Fibroblast of skin of right quadriceps (primary cell): ENCODE measurements at places on chromosomes 3 and 15.

- DNase-seq = no peak
These were observed 34.1 kb downstream of the LRIG1 start for GRCh38 chr3:66466606-66467270.

GRCh38 chr3:42544492-42545283 is 37.1 kb downstream of the SEC22C start:
- no peak for DNase-seq

GRCh38 chr3:17678116-17678741 is 64.2 kb downstream of the TBC1D5 start:
- DNase-seq = peak; percentile 63

DNA sequence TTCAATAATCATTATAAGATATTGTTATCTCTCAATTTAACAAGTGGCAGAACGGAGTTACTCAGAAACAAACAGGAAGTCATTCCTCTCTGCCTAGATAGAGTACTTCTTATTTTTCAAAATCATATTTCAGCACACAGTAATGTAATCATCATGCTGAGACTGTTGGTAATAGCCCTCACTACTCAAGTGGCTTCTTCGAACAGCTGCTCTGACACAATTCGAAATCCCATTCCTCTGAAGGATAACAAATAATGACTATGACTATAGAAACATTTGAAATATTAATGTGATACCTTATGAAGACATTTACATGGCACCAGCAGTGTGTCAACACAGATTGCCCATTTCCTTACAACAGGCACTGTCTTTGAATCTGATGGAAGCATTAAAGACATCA is 1249.8 kb downstream of the NSUN3 start:
- no peak for DNase-seq

DNA sequence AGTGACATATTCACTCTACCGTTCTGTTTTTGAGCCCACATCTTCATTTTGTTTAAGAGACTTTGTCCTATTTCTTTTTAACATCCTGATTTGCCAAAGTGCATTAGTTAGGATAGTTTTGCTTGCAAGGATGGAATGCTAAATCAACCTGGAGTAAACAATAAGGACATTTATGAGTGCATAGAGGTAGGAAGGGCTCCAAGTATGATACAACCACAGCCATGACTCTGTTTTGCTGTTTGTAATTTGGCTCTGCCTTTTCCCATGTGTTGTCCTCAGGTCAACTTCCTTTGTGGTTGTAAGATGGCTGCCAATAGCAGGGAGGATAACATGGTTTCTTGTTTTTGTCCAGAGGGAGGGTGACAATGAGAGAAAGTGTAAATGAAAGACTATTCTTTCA is 66.4 kb upstream of the GOLIM4 start:
- DNase-seq = no peak

DNA sequence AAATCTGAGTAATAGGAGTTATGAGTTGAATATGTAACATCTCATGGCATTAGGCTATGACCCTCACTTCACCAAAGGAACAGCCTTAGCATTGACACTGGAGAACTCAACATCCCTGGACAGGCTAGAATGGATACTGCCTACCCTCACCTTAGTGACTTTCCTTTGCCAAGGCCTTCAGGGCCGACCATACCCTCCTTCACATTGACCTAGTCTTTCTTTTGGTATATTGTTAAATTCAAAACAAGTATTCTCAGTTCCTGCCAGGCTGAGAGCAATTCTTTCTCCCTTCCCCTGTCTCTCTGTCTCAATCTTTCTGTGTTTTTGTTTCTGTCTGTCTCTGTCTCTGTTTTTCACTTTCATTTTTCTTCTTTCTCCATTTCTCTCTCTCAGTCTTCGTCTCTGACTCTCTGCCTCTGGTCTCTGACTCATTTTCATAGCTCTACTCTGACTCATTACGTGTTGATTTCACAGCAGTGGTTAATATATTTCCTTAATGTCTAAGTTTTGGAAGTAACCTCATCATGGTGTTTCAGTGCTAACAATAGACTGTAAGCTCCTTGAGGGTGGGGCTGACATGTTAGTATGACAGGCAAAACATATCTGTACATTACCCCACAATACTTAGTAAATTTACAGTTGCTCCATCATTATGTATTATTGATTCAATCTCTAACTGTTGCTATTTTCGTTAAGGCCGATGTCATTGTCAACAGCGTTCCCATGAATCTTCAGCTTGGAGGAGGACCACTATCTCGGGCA is 32.5 kb downstream of the PARP15 start:
- peak; percentile 85 for DNase-seq

DNA sequence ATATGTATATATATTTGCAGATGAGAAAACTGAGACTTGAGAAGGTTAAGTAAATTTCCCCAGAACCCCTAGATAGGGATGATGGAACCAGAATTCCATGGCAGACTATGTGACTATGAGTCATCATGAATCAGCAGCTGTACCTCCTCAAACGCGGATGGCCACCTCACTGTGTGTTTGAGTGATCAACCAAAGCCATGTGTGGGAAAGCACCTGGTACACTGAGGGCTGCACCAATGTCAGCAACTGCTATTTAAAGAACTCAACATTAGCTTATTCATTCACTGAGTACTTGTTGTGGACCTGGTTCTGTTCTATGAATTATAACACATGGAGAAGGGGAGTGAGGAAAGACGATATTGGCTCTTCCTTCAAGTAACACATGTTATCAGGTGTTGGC is 377.0 kb downstream of the GAP43 start:
- DNase-seq = peak; percentile 92

GRCh38 chr3:191435981-191436380 is 25.0 kb upstream of the PYDC2 start:
- DNase-seq = no peak

DNA sequence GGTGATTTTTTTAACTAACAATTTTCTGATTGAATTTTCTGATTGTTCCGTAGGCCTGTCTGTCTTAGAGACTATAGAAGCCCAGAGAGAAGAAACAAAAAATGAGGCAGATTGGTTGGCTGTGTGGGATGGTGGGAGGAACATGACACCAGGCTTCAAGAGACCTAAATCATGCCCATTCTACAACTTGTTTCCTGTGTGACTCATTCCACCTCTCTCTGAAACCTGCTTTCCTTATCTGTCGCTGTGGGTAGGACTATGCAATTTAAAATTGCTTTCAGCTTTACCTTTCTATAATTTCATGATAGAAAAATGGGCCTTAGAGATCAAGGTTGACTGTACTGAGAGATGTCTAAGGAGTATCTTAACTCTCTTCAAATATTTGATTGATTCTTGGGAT is 44.5 kb downstream of the OXNAD1 start:
- peak; percentile 30 for DNase-seq

DNA sequence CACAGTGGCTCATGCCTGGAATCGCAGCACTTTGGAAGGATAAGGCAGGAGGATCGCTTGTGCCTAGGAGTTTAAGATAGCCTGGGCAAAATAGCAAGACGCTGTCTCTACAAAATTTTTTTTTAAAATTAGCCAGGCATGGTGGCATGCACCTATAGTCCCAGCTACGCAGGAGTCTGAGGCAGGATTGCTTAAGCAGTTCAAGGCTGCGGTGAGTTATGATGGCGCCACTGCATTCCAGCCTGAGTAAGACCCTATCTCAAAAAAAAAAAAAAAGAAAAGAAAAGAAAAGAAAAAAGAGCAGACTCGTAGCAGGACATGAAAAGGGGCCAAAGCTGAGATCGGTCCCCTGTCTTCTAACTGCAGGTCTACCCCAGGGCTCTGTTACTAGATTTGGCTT is 18.9 kb downstream of the SRGAP3 start:
- DNase-seq = peak; percentile 24

GRCh38 chr3:68667346-68667745 is 265.0 kb downstream of the TAFA4 start:
- DNase-seq = no peak

GRCh38 chr3:32077260-32078084 is 28.9 kb upstream of the GPD1L start:
- no peak for DNase-seq

- no peak for DNase-seq
These were observed 477.6 kb downstream of the RAP2B start for GRCh38 chr3:153639631-153640030.

GRCh38 chr3:97932387-97932801 is 39.8 kb downstream of the RIOX2 start:
- DNase-seq = no peak

DNA sequence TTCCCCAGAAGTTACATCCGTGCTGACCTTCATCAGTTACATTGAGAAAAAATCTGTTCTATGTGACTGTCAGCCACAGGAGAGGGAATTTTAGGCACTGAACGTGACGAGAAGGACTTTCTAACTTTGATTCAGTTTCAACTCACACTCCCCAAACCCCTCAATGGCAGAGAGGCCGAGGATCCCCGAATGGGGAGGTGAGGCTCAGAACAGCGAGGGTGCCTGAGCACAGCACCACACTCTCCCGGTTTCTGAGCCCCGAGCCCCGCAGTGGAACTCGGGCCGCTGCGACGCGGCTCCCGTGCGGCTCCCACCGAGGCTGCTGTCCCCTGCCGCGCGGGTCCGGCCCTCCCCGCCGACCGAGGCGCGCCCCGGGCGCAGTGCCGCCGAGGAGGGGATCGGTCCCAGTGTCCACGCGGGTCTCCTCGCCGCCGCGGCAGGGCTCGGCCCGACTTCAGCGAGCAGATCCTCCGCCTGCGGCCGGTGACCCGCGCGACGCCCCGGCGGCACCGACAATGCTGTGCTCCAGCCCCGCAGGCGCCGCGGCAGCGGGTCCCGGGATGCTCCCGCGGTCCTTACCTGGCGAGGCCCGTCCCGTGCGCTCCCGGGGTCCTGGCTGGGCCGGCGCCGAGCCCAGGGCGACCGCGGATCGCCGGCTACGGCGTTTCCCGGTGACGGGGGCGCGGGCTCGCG is 439 bp downstream of the CTXND1 start:
- no peak for DNase-seq

- no peak for DNase-seq
These were observed 207.6 kb downstream of the ADAMTS17 start for GRCh38 chr15:100134089-100134583.

GRCh38 chr3:58568572-58569286 is 8.5 kb downstream of the FAM107A start:
- peak; percentile 59 for DNase-seq

DNA sequence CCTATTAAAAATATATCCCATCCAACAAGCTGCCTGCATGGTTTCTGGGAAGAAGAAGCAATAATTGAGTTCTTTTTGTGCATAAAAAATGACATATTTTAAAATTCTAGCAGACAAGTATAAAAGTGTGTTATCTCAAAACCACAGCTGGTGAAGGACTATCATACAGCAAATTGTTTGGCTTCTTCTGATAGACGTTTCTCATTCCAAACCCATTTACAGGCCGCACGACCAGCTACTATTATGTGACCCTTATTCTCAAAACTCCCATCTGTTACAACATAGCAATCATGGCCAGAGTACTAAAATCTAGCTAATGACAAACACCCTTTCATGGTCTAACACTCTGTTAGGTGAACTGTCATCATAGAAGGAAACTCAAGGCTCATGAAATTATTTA is 21.7 kb downstream of the ETFA start:
- DNase-seq = no peak

DNA sequence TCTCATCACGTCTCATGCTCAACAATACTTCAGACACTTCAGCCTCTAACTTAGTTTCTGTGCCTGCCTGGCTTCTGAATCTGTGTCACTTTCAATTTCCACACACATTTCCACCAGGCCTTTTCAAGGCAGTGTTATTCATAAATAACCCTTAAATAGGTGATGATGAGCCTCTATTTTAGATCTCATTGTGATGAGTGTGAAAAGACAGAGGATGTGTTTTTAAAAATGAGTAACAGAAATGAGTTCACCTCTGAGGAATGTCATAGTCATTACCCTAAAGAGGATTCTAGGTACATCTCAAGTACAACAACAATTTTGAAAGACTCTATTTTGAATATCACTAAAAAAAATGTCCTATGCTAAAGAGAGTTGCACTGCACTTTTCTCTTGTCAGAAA is 64.6 kb downstream of the STAC start:
- DNase-seq = peak; percentile 82

- DNase-seq = peak; percentile 11
These were observed 23.7 kb downstream of the ALPK3 start for GRCh38 chr15:84840741-84841429.

- DNase-seq = no peak
These were observed 89.6 kb upstream of the MME start for GRCh38 chr3:154990543-154990942.
